Suppressor macrophage (primary cell): ENCODE measurements at places on chromosomes 7 and 10.

- peak; percentile 64 for DNase-seq
Observed at GRCh38 chr10:124911124-124912067, 30.5 kb upstream of the ZRANB1 start.

DNA sequence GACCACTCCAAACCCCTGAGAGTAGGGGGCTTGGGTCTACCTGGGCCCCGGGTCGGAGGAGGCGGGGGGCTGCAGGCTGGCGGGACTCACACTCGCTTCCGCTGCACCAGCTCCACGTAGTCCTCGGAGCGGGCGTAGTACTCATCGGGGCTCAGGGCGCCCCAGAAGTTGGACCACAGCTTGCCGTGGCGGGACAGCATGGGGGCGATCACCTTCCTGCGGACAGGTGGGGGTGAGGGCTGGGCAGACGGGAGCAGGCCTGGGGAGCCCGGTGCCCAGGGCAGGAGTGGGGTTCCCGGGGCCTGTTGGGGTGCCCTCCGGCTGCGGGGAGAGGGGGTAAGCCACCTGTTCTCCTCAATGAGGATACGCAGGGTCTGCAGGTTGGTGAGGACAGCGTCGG, 5.9 kb downstream of the PLOD3 start:
- no peak for DNase-seq

GRCh38 chr7:105664816-105665525, 83.7 kb upstream of the EFCAB10 start:
- DNase-seq: no peak

- no peak for DNase-seq
Observed at GRCh38 chr10:34156781-34157425, 658.2 kb downstream of the PARD3 start.
